ENCODE measurements at places on chromosomes 2 and 18.

- no peak for DNase-seq
These were observed 158.5 kb upstream of the REV1 start for GRCh38 chr2:99648178-99648844.

- DNase-seq, result no peak
These were observed 620.7 kb upstream of the ZEB2 start for GRCh38 chr2:145140658-145141057.

- no peak for DNase-seq
These were observed 46.3 kb downstream of the PMS1 start for GRCh38 chr2:189830510-189830909.

DNA sequence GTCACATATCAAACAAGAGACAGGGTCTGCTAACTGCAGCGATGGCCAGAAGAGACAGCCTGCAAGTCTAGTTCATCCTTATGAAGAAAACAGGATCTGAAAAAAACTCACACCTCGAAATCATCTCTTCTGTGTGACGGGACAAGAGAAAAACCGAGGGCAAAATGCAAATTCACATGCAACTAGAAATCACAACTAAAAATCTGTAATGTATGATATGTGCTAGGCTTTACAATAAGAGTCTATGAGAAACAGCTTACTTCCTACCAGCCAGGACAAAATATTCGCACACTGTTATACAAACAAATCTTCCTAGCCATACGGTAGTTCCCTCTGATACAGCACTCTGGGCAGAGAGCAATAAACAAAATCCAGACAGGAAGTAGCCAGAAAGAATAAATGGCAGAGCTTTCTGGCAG lies 48.8 kb downstream of the ANKRD44 start:
- DNase-seq, result no peak

- no peak for DNase-seq
These were observed 569.1 kb downstream of the ARHGAP15 start for GRCh38 chr2:143698352-143698751.

DNA sequence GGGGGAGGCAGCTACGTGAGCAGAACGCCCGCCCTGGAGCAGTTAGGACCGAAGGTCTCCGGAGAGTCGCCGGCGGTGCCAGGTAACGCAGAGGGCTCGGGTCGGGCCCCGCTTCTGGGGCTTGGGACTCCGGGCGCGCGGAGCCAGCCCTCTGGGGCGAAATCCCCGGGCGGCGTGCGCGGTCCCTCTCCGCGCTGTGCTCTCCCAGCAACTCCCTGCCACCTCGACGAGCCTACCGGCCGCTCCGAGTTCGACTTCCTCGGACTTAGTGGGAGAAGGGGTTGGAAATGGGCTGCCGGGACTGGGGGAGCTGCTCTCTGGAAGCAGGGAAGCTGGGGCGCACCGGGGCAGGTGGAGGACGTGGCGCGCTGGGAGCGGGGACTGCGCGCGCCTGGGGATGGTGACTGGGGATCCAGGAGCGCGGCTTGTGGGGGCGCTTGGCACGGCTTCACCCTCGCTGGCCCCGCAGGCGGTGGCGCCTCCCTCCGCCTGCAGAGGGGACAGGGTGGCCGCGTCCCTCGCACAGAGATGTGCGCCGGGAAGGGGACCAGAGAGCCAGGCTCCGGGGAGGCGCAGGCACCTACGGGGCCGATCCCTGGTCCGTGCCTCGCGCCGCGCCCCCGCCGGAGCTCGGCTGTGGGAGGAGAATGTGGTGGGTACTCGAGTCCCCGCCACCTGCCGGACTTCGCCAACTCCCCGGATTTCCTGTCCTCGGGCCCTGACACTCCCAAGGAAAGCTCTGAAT lies 688 bp downstream of the CDH20 start:
- no peak for DNase-seq

DNA sequence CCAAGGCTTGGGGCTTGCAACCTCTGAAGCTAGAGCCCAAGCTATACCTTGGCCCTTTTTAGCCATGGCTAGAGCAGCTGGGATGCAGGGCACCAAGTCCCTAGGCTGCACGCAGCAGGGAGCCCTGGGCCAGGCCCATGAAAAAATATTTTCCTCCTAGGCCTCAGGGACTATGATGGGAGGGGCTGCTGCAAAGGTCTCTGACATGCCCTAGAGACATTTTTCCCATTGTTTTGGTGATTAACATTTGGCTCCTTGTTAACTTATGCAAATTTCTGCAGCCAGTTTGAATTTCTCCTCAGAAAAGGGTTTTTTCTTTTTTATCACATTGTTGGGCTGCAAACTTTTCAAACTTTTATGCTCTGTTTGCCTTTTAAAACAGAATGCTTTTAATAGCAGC lies 56.9 kb upstream of the LHCGR start:
- no peak for DNase-seq

DNA sequence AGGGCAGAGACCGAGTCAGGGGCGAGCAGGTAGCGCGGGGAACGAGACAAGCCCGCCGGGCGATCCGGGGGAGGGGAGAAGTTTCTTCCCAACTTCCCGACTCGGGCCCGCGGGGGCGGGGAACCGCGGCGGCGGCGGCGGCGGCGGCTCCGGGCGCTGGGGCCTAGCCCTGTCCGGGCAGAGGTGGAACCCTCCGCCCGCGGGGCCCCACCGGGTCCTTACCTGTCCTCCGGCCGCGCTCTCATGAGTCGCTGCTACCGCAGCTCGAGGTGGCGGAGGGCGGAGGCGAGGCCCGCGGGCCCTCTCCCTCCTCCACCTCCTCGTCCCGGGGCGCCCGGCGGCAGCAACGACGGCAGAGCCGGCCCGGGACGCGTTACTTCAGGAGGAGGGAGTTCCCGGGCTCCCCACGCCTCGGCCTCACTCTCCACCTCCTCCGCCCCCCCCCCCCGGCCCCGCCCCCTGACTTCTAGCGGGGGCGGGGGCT lies at the start of gene YES1:
TSS of gene YES1 (minus strand) at position 351 of the 484 bp plus-strand sequence. CDS start 55,415 bp downstream, outside the sequence.
- no peak for DNase-seq

- DNase-seq, result no peak
These were observed 33.4 kb upstream of the TMEM131 start for GRCh38 chr2:98028931-98029717.

GRCh38 chr2:195543063-195543462 lies 114.0 kb upstream of the SLC39A10 start:
- DNase-seq, result no peak

DNA sequence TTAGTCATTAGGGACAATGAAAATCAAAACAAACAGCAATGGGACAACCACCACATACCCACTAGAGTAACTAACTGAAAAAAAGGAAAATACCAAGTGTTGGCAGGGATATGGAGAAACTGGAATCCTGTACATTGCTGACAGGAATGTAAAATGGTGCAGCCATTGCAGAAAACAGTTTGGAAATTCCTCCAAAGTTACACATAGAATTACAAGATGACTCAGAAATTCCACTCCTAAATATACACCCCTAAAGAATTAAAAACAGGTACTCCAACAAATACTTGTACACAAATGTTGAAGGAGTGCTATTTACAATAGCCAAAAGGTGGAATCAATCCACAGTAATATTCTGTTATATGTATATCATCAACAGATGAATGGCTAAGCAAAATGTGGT lies 110.9 kb downstream of the ROCK1 start:
- peak; percentile 20 for DNase-seq

DNA sequence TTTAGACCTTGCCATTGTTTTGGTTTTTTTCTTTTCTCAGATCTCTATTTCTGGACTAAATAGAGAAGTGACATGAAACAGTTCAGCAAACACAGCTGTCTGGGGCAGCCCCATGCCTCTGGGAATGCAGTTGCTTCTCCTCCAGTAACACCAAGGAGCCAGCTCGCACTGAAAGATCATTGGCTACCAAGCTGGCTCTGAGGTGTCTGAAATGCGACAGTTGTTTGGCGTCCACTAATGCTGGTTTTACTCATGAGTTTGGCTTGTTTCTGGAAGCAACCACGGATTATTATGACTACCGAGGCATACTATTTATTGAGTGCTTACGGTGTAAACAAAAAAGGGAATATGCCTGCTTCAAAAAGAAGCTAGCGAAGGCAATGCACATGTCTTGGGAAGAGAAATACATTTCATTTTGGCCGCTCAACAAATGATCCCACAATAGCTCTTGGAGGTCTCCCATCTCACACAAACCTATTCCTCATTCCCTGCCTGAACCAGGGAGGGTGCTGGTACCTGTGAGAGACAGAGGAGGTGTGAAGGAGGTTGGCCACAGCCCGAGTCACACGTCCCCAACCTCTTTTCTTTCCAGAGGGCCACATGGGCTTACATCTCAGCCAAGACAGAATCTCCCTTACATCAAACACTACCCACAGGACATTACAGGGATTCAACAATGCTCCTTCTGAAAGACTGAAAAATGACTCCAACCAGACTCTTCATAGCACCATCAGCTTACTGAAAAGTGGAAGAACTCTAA lies 37.5 kb upstream of the NEB start:
- DNase-seq, result peak; percentile 41

GRCh38 chr2:115910270-115910669 lies 1467.8 kb downstream of the DPP10 start:
- no peak for DNase-seq

- no peak for DNase-seq
These were observed 197.2 kb downstream of the GLI2 start for GRCh38 chr2:120932881-120933280.

GRCh38 chr2:84882775-84883550 lies 2.1 kb upstream of the TRABD2A start:
- no peak for DNase-seq

DNA sequence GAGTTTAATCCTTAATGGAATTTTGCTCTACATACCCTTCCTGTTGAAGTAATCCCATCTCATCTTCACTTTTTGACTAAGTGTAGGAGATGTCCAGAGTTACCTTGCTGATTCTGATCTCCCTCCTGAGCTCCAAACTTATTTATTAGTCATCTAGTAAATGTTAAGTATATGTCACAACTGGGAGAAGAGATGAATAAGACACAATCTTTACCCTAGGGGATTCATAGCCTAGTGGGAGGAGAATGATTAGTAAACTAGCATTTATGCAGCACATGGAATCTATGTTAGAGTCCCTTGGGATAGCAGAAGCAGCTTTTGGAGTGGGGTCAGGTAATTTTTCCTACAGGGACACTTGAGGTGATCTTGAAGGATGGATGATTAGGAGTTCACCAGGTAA lies 20.7 kb downstream of the ACVR2A start:
- no peak for DNase-seq

DNA sequence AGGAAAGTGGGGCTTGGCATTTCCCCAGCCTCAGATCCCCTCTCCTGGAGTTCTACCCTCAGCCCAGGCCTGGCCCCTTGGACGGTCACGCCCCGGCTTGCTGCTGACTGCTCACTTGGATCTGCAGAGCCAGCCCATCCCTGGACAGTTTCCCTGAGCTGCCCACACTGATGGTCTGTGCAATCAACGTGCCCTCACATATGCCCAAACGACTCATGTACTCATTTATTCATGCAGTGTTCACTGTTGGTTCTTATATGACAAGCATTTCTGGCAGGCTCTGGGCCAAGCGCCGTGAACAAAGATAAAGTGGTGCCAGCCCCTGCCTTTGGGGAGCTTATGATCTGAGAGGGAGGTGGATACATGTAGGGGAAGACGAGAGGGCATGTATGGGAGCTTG lies 20.3 kb upstream of the GLI2 start:
- DNase-seq, result no peak

GRCh38 chr18:60663060-60663989 lies 290.8 kb upstream of the MC4R start:
- no peak for DNase-seq

DNA sequence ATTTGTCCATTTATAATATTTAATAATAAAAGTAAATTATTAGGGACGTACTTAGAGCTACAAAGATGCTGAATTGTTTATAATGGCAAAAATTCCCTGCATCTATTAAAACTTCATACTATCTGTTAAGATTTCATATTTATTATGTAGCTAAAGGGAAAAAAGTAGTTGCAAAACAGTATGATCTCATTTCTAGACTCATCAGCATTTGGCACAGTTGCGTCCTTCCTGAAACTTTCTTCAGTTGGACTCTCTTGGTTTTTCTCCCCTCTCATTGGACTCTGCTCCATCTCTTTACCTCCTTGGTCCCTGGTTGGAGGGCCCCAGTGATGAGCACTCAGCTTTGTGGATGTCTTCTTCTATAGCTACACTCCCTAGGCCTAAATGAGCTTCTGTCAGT lies 99.6 kb downstream of the TMEM247 start:
- no peak for DNase-seq

- no peak for DNase-seq
These were observed 18.7 kb downstream of the GKN2 start for GRCh38 chr2:68934021-68934420.

DNA sequence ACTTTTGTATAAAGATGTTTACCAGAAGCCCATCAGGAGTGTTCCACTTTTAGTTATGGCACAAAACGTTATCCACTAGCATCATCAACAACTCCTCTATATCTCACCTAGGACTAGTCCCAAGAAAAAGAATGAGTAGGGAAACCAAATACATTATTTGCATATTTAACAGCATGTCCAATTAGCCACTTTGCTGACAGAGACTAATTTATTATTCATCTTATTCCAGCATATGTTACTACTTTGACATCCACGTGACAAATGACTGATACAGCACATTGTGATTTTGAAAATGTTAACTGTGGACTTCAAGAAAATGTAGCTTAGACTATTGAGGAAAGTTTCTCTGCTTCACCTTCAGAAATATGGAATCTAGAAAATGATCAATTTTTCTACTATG lies 694.0 kb downstream of the NRXN1 start:
- DNase-seq, result no peak

GRCh38 chr2:153808679-153809078 lies 63.0 kb upstream of the GALNT13 start:
- DNase-seq, result no peak

DNA sequence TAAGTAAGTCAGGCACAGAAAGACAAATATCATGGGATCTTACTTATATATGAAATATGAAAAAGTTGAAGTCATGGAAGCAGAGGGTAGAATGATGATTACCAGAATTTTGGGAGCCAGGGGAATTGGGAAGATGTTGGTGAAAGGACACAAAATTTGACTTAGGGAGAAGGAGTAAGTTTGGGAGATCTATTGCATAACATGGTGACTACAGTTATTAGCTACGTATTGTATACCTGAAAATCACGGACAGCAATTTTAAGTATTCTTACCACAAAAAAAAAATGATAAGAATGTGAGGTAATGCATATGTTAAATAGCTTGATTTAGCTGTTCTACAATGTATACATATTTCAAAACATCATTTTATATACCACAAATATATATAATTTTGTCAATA lies 94.2 kb upstream of the COL5A2 start:
- DNase-seq, result no peak

GRCh38 chr2:20042531-20042930 lies 8.9 kb downstream of the LAPTM4A start:
- DNase-seq, result no peak

- DNase-seq, result no peak
These were observed 120.5 kb upstream of the SPATS2L start for GRCh38 chr2:200186002-200186401.

- DNase-seq, result no peak
These were observed 596.7 kb downstream of the SATB2 start for GRCh38 chr2:198861080-198861479.

DNA sequence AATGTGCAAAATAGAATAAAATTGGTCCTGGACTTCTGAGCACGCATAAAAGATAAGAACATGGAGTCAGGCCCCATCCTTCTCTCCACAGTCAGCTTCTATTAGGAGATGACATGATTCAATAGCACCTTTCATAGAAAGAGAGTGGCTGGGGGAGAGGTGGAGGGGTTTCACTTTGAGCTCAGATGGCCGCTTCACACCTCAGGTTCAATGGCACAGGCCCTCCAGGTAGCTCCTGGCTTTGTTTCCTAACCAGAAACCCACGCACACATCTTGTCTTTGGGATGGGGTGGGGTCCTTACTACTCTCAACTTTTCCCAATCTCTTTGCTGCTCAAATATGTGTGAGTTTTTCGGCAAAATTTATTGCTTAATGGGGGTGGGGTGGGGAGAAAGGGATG lies 332.3 kb downstream of the CLIP4 start:
- no peak for DNase-seq

All from HFF-Myc (cell line).